HCT116 (cell line): ENCODE measurements at places on chromosomes 1 and 21.

DNA sequence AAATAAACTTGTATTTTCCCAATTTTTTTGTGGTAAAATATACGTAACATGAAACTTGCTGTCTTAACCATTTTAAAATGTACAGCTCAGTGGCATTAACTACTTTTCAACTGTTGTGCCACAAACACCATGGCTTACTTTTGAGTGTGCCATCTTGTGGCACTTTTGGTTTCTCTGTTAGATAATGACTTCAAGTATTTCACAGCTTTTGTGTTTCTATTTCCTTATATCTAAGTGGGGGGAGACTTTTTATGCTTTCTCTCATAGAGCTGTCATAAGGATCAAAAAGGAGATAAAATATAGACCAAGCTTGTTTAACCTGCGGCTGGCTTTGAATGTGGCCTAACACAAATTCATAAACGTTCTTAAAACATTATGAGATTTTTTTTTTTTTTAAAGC, 44.3 kb downstream of the CDC14A start:
- DNase-seq, result no peak

- no peak for DNase-seq
Measured at GRCh38 chr1:160625321-160625720, 21.5 kb downstream of the SLAMF1 start.

DNA sequence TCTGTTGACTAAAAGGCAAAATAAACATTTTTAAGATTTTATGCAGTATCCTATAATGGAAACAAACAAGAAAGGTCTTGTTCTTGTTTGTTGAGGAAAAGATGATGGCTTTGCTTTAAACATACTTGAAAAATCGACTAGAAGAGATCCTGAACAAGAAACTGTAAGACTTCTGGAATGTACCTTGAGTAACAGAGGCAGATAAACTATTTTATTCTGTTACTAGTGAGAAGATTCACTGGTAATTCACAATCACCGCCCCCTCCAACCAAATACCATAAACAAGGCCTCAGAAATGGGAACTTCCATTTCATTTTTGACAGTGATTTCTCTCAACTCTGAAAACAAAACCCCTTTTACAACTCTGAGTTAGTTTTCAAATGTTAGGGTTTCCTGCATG, 18.1 kb downstream of the TSEN15 start:
- DNase-seq, result no peak

DNA sequence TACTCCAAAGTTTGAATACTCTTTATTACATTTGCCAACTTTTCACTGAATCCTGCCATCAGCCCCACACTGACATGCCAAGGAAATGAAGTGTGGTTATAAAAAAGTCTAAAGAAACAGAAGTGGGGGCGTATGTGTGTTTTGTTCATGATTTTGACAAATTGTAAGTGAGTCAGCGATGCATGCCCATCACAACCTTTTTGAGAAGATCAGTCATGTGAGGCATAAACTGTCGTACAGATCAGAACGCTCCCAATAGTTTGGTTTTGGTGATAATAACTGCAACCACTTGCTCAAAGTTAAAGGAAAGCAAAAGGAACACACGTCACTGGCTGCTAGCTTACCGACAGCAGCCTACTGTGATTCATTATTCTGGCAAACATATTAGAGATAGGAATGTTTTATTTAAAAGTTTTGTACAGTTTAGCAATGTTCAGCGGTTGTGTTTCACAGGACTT, 95.6 kb downstream of the RGS2 start:
- DNase-seq, result no peak

DNA sequence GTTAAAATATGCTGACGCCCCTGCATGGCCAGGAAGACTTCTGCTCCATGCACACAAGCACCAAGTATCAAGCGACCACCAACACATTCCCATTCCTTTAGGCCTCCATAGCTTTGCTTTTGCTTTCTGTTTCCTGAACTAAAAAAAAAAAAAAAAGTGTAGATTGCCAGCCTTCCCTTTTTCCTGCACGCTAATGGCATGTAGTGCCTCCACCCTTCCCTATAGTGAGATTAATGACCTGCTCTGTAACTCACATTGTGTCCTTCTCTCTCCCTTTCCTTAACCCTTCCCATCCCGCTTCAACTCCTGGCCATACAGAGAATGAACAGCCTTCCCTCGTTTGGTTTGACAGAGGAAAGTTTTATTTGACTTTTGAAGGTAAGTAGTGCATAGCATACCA, 57.1 kb upstream of the DYNLT5 start:
- DNase-seq, result no peak

- DNase-seq, result no peak
Measured at GRCh38 chr1:231252336-231252735, 11.3 kb downstream of the GNPAT start.

DNA sequence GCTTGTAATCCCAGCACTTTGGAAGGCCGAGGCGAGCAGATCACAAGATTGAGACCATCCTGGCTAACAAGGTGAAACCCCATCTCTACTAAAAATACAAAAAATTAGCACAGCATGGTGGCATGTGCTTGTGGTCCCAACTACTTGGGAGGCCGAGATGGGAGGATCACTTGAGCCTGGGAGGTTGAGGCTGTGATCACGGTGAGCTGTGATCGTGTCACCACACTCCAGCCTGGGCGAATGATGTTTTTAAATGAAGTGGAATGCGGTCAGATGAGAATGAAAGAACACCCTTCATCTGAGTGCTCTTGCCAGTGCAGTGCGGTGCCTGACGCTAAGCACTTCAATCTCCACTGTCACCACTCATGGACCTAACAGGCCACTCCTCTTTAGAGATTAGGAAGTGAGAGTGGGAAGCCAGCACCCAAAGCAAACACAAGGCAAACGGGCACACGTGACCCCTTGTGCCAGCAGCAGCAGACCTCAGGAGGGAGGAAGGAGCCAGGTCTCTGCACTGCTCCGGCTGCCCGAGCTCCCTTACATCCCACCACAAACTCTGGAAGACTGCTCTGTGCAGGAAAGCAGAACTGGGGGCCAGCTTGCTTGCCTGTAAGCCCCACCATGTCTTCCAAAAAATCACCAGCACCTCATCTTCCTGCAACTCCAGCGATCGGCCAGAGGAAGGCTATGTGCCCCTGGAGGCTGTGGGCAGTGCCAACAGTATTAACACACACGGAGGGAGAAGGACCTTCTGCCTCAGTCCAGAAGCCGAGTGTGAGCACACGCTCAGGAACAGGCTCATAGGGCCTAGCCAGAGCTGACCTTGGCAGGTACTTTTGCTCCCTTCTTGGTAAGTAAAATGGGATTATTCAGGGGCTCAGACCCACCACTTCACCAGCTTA, 9.7 kb downstream of the CTNNBIP1 start:
- no peak for DNase-seq

DNA sequence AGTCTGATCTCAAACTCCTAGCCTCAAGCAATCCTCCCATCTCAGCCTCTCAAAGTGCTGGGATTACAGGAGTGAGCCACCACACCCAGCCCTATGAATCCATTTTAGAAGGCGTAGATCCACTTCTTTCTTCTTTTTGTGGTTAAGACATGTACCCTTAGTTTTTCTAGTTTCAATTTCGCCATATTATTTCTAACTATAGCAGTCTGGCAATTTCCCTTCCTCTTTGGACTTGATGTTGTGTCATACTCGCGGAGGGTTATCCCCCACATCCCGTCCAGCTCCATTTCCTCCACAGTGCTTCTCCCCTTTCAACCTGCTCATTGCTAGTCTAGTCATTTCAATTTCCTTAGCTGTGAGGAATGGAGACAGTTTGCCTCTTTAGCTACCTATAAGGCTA, 5.2 kb upstream of the LRRC8D start:
- no peak for DNase-seq

DNA sequence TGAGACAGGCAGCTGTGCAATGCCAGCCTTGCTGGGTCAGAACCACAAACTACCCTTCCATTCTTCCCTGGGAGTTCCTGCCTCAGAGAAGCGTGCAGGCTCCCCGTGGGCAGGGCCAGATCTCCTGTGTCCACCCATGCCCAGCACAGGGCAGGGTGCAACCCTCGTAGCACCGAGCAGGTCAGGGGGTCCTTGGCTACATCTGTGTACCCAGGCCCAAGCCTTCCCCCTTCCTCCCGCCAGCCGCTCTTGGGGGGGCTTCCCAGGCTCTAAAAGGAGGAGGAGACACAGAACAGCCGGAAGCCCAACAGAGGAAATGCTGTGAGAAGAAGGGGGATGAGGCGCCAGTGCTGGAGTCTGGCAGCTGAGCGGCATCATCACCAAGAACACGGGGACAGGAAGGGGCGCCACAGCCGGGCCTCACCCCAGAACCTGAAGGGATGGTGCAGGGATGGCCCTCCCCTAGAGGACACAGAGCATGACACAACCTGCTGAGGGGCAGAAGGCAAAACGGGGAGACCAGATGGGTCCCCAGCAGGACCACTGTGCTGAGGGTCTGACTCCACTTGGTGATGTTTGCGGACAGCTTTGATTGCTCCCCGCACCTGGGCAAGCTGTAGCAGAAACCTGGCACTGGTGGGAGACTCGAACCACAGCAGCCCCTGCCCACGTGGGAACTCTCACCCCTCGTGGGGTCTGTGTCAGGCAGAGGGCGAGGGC, 233.2 kb downstream of the NPHP4 start:
- no peak for DNase-seq

- no peak for DNase-seq
Measured at GRCh38 chr1:75594327-75594726, 16.6 kb downstream of the SLC44A5 start.

DNA sequence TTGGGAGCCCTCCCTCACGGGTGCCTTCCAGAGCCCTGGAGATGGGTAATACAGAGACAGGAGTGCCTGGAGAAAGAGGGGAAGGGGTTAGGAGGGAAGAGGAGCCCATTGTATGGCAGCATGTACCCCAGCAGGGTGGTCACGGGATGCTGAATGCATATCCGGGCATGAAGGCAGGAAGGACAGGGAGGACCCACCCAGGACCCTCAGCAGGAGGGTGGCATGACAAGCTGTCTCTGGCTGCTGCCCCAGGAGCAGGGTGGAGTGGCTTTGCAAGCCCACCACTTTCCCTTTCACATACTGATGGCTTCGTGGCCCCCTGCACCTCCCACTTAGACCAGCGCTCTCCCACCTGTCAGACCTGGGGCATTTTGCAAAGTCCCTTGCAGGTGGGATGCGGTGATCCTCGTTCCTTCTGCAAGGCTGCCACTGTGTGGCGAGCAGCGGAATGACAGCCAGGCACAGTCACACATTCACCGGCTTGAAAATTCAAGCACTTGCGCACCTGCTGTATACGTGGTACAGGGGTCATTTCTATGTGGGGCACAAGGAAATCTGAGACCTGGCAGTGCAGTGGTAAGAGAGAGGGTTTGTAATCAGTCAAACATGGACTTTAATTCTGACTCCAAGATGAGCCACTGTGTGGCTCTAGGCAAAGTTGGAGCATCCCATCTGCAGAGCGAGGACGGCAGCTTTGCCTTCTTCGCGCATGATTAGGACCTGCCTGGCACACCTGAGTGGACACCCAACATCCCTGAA, 53.2 kb upstream of the TMEM51 start:
- DNase-seq, result peak; percentile 37

- no peak for DNase-seq
Measured at GRCh38 chr1:43067977-43068751, 103.9 kb downstream of the EBNA1BP2 start.

DNA sequence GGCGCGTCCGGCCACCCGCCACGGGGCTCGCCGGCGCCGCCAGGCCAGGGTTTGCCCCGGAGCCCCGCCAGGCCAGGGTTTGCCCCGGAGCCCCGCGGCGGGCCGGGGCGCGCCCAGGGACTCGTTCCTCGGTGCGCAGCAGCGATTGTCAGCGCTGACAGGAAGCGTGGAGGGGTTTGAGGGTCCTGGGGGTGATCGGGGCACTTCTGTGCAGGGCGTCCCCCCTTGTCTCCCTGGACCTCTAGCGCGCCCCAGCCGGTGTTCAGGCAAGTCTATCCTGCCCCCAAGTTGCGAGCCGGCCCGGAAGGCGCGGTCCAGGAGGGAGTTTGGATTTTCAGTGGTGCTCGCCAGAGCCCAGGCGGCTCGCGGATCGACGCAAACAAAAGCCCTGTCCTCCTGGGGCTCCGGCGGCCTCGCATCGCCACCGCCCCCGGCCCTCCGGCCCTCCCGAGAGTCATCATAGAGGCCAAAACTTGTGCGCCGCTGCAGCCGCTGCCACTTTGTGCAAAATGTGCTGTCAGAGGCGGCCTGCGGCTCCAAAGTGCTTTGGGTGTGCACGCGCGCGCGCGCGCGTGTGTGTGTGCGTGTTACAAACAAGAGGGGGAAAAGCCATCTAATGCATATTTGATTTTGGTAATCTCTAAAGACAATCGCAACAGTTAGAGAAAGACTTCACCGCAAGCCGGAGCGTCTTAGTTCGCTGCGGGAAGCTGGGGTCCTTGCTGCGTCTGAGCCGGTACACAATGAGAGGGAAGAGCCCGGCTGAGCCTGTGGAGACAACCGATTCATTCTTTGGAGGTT, 1.0 kb downstream of the ROR1 start:
- DNase-seq, result no peak

DNA sequence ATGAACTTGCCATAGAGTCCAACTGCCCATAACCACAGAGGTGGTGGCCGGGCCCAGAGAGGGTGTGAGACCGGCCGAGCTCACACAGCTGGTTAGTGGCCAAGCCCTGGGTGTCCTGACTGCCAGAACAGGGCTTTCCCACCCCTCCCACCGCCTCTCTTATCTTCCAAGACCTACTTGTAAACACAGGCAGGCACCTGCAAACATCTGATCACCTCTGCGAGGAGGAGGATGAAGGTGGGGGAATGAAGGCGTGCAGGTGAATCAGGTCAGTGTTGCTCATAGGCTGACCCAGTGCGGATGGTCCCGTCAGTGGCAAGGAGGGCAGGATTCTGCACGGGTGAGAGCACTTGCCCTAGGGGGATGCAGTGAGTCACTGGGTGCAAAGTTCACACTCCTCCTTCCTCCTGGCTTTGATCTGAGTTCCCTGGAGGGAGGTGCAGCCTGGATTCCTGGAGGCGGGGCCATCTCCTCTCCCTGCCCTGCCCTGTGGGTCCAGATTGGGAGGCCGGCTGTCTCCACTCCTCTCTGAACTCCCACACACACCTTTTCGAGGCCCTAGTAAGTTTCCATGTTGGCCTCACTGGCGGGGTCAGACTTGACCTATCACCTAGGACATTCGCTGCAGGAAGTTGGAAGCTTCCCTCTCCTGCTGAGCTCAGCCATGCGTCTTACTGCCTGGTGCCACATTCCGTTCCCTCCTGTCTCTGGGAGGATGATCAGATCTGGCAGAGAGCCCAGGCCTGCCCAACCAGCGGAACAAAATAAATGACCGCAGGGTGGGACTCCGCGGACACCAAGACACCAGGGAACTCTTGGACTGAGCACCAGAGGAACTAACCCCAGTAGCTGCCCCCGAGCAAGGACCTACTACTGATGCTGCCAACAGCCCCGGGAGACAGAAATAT, 7.3 kb downstream of the UQCRHL start:
- peak; percentile 85 for DNase-seq

DNA sequence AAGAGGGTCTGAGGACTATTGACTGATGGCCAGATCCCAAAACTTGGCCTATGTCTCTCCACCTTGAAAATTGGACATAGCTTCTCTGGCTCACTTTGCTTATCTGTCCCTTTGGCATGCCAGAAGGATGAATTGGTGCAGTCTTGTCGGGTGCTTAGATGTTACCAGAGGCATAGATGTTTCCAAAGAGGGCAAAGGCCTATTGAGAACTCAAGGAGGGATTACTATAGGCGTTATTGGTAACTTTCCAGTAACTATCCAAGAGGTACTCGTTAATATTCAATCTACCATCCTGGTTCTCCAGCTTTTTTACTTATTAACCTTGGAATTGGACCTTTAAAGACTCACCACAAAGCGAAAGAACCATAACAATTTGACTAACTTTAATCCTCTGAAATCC, 368.3 kb upstream of the ESRRG start:
- DNase-seq, result no peak

GRCh38 chr1:53572065-53572814, 113.0 kb downstream of the DMRTB1 start:
- peak; percentile 15 for DNase-seq

GRCh38 chr1:211865180-211865579, 34.6 kb upstream of the LPGAT1 start:
- no peak for DNase-seq
